ENCODE measurements at places on chromosomes 7 and 10.

- DNase-seq = peak; percentile 9
Observed at GRCh38 chr10:6347391-6347951, 144.7 kb downstream of the PFKFB3 start.

DNA sequence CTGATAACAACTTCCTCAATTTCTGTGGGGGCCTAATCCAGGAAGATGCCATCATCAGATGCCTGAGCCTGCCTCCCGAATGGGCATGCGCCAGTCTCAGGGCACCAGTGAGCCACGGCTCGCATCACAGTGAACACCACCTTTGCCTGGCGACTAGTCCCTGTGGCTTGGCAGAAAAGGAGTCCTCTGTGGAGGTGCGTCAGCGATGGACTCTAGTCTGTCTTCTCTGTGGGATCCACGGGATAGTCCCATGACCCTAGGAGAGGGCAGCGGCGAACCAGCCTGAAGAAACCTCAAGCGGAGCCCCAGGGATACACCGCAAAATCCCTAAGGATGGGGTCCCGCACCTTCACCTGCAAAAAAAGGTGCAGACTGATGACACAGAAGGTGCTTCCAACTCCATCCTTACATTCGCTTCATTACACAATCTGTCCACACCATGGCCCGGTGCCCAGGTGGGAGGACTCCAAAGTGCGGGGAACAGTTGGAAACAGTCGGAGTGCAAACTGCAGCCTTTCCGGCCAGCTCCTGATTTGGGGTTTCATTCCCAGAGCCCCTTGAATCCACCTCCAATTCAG, 35.1 kb upstream of the ZNF273 start:
- no peak for DNase-seq

DNA sequence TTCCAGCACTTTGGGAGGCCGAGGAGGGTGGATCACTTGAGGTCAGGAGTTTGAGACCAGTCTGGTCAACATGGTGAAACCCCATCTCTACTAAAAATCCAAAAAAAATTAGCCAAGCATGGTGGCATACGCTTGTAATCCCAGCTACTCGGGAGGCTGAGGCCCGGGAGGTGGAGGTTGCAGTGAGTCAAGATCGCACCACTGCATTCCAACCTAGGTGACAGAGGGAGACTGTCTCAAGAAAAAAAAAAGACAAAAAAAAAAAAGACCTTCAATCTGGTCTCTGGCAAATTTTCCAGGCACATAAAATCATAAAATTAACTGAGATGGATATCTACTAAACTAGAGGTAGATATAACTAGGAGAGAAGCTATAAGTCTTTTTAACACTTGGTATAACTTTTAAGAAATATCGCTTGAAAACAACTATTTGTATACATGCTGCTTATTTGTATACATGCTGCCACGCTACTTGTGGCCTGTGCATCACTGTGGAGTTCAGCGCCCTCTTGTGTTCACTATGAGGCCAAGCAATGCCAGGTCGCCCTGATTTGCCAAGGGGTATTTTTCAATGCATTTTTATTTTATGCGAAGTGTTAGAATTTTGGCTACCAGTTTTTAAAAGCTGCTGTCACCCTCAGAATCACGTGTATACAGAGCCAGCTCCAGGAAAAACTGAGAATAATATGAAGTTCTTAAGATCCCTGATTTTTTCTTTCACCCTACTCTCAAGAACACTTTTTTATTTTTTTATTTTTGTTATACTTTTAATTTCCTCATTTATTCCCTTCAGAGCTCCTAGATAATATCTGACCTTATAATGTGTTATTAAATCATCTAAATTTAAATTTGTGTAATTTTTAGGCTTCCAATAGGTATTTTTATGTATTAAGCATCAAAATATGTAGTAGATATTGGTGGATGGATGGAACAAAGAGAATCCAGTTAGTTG, 26.7 kb downstream of the CYCS start:
- DNase-seq = peak; percentile 35

DNA sequence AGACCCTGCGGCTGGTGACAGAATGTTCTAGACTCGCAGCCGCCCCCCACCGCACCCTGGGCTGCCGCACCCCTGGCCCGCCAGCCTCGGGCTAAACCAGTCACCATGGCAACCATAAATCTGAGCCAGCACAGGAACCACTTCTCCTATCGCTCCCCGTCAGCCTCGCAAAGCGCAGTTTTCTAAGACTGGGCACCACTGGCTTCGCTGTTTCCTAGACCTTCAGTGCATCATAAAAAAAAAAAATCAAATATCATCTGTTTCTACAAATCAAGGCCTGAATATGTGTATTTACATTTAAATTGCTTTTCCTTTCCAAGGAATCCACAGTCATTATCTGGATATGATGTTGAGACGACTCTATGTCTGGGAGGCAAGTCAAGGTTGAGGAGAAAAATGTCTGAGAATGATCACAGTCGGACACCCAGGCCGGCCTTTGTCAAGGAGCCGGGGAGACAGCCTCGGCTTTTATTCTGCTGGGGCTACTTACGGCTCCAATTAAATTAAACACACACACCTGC, 99.9 kb downstream of the PTPRN2 start:
- no peak for DNase-seq

GRCh38 chr10:114605155-114605797, 52.8 kb downstream of the ABLIM1 start:
- no peak for DNase-seq

DNA sequence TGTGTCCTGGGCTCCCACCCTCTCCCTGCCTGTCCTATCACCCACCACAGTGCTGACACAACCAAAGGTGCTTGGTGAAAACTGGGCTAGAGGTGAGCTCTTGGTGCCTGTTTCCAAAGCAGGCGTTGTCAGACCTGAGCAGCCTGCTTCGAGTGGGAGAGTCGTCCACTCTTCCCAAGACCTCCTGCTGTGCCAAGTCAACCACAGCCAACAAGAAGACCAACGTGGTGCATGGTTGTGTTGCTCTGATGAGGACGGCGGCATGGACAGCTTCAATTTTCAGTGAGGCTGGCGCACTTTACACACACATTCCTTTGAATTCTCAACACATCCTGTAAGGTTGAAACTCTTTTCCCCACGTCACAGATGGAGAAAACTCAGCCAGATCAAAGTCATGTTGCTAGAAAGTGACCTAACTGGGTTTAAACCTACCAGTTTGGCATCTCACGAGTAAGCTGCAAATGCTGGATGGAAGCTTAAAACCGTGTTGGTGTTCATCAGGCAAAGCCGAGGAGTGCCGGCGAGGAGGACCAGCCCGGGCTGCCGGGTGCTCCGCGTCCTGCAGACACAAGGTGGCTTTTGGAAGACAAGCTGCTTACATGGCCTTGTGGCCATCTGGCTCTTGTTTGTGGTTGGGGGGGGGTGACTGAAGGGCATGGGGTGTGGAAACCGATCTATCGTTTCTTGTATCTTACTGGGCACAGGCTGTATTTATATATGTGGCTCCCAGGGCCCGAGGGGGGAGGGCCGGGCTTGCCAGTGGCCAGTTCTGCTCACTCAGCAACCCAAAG, 39.3 kb downstream of the INSIG1 start:
- DNase-seq = no peak

GRCh38 chr10:68212721-68213352, 19.1 kb downstream of the ATOH7 start:
- DNase-seq = no peak

- DNase-seq = no peak
Observed at GRCh38 chr7:4806983-4807597, 31.7 kb downstream of the AP5Z1 start.

DNA sequence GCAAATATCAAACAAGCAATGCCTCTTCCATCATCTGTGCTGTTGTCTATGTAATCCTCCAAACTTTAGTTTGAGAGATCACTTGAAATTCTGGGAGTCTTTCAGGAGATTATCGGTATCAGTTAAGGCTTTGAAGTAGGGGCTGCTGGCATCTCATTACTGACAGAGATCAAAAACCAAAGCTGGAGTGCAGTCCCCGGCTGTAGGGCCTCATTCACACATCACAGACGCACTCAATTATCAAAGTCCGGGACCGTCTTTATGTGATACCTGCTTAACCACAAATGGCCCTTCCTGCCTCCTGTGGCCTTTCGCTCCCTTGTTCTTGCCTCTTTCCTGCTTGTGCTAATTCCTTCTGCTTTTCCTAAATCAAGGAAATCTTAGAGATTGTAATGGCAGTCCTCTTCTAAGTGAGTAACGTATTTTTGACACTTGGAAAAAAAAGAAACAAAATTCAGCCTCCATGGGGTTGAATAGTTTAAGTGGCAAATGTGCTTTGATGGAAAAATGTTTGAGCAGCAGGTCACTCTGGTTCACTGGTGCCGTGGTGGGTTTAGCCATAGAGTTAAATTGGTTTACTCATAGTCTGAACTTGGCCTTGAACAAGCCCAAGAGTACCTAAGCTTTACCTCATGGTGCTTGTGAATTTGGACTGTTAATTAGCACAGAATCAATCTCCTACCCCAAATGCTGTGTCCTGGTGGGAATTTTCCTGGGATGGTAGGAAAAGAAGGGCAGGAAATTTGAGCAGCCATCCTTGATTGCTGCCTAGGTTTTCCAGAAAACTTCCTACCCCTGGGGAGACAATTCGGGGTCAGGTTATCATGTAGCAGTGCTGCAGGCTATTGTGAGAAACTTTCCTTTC, 178.9 kb upstream of the LYZL1 start:
- DNase-seq = no peak

GRCh38 chr7:41113719-41114118, 589.2 kb downstream of the INHBA start:
- no peak for DNase-seq

DNA sequence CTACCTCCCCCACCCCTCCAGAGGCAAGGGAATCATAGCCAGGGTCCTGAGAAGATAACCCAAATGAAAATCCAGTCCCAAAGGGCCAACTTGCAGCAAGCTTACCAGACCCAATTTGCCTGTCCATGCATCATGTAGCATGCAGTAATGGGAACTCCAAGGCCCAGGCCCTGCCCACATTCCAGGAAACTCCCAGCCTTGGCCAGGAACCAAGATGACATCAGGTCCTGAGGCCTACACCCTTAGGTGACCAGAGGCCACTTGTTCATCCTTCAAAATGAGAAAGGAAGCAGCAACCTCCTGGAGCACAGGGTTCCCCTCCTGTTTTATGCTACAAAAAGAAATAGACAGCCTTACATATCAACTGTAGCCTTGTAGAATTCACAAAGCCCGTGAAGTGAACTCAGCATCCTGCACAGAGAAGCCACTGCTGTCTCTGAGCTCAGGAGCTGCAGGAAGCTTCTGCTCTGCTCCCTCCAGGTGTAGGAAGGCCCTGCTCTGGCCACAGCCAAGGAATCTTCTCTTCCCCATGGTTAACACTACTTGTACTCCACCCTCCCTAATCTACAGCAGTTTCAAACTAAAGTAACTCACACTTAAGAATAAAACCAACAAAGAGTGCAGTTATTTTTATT, 30.3 kb upstream of the GRB10 start:
- DNase-seq = no peak

DNA sequence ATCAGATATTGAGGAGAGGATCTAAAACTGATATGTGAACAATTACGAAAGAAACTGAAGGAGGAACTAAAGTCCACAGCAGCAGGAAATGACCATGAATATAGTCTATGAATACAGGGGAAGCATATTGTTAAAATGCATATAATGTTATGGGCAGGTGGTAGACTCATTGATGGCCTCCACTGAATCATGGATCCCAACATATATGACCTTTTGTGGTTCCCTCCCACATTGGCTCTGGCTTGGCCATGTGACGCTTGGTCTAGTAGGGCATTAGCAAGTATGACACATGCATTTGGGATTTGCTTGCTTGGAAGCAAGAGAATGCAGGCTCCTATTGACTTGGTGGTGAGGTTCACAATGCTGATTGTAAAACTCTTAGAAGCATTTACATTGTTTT, 55.2 kb upstream of the RAB18 start:
- DNase-seq = no peak

DNA sequence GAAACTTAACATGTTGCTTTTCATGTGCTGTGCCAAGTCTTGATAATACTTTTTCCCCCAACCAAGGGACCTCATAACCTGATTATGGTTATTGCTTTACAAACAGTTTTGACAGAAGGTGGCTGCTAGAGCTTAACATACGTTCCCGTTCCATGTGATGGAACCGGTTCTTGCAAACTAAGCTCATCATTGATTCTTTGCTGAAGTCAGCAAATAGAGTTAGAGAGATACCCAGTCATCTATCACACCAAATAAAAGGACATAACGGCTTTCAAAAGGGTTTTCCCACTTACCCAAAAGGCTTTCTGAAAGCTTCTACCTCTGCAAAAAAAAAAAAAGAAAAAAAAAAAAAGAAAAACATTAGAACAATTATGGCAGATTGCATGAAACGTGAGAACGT, 230.3 kb upstream of the MDFIC start:
- no peak for DNase-seq

DNA sequence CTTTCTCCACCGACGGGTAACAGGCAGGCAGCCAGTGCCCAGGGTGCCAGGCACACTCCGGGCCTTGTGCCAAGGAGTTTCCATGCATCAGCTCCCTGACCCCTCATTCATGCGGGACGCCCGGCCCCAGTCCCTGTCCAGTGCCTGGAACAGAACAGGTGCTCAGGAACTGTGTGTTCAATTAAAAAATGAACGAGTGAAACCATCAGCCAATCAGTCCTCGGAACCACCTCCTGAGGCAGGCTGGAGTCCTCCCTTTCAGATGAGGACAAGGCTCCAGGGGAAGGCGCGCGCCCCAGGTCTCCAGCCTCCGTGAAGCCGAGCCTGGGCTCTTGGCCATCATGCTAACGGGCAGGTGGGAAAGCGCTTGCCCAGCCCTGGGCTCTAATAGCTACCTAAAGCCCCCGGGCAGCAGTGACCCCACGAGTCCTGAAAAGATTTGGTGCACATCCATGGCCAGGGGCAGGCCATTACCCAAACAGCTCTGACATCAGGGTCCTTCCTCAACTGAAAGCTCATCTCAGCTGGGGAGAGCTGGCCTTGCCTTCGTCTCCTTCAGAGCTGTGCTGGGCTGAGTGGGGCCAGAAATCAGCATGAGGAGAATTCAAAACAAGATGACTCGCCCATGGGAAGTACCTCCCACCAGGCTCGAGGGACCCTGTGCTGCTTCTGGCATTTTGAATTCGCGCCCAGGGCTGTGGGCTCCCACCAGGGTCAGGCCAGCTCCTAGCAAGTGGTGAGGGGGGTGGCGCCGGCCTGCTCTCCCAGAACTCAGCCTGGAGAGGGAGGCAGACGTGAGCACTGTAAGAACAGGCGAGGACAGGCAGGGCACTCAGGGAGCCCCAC, 200.5 kb downstream of the MAD1L1 start:
- DNase-seq = no peak

- no peak for DNase-seq
Observed at GRCh38 chr7:122383934-122384333, 79.4 kb upstream of the FEZF1 start.

GRCh38 chr7:104767826-104768536, 246.0 kb upstream of the KMT2E start:
- no peak for DNase-seq

- DNase-seq = no peak
Observed at GRCh38 chr7:44466300-44467216, 23.9 kb downstream of the NUDCD3 start.
